NCI-H524 (cell line): ENCODE measurements at places on chromosomes 4 and X.

- no peak for DNase-seq
Observed at GRCh38 chrX:38661561-38661960, 100.2 kb downstream of the TSPAN7 start.

GRCh38 chrX:71453056-71453455 is 79.8 kb upstream of the OGT start:
- no peak for DNase-seq

DNA sequence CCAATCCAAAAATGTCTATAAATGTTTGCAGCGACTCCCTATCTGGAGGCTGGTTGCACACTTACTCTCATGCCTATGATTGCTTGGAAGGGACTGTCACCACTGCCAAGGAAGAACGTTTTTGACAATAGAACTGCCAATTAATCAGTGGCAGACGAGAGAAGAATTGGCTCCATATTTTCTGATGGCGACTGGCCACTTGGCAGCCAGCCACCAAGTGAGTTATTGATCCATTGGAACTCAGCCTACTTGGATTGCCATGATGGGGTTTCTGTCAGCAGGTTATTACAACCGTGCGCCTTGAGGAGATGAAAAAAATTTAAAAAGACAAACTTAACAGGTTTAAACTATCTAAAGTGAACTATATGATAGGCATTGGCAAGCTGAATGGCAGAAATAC is 47.4 kb downstream of the LINC00632 start:
- DNase-seq, result no peak

DNA sequence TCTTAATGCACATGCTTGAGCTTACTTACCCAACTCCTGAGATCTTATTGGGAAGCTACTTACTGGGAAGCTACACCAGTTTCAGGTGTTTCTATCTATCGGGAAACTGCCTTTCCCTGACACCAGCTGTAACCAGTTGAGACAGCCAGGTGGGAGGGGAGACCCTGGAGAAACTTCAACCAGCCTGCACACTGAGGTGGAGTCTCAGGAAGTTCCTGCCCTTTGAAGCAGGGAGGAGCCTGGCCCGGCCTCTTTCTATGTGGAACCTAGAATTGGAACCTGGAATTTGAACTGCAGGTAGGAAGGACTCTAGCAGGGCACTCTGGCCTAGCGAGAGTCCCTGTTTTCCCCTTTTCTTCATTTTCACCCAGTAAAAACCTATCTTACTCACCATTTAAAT is 425.8 kb upstream of the PABPC4L start:
- no peak for DNase-seq

DNA sequence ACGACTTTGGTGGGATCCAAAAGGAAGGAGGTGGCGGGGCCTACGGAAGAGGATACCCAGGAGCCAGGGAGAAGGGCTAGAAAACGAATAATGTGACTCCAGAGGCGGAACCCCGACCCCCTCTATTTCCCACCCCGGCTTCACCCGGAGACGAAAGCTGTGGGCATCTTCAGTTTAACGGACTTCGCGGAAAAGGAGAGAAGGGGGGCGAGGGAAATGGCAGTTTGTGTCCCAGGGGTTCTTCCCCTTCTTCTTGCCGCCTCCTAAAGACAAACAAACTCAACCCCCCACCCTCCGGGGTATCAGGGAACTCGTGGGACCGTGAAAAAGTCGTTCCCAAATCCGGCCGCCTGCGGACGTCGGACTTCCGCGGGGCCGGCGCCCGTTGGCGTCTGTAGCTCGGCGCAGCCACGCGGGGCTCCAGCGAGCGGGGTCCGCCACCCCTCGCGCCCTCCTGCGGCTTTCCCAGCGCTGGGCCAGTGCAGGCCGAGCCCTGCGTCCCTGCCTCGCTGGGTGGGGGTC is 3.6 kb upstream of the LEF1 start:
- peak; percentile 38 for DNase-seq

- no peak for DNase-seq
Observed at GRCh38 chrX:9133426-9133825, 99.5 kb upstream of the FAM9B start.

GRCh38 chr4:153084980-153085630 is 119.1 kb upstream of the TRIM2 start:
- DNase-seq, result peak; percentile 37

GRCh38 chrX:96982161-96982560 is 98.5 kb downstream of the RPA4 start:
- no peak for DNase-seq

GRCh38 chr4:41143311-41144039 is 70.9 kb downstream of the APBB2 start:
- DNase-seq, result no peak
